ENCODE measurements at places on chromosomes 7 and 10.

DNA sequence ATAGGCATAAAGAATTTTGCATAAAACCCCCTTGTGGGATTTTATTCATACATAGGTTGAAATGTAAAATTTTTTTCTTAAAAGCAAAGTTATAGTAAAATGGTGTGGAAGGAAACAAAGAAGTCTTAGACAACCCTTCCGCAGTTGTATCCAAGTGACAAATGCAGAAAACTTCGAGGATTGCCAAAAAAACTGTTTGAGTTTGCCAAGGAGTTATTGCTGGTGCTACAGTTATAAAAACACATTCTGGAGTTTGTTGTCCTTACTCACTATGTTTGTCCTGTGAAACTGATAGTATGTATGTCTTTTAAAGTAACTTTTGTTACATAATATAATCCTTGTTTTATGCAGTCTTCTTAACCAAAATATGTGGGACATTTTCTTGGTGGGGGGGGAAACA lies 120.3 kb downstream of the FOXP2 start:
- no peak for DNase-seq

DNA sequence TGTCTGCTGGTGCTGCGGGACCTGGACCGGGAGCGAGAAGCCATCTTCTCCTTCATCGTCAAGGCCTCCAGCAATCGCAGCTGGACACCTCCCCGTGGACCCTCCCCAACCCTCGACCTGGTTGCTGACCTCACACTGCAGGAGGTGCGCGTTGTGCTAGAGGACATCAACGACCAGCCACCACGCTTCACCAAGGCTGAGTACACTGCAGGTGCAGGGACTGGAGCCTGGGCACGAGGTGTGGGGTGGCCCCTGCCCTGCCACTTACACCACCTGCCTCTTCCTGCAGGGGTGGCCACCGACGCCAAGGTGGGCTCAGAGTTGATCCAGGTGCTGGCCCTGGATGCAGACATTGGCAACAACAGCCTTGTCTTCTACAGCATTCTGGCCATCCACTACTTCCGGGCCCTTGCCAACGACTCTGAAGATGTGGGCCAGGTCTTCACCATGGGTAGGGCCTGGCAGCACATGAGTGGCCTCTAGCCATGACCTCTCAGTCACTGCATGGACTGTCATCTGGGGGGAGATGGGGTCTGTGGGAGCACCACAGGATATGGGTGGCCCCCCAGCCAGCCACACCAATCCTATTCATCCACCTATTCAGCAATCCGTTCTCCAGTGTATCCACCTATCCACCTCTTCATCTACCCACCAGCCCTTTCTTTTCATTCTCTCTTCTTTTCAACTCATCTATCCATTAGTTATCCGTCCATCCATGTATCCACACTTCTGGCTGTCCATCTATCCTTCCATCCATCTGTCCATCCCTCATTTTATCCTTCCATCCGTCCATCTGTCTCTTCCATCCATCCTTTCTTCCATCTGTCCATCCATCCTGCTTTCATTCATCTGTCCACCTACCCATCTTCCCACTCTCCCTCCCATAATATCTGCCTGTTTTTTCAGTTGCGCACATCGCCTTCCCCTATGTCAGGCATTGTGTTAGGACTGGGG lies 34.5 kb upstream of the VSIR start:
- DNase-seq = no peak

GRCh38 chr10:76255241-76255640 lies 823.8 kb downstream of the LRMDA start:
- no peak for DNase-seq

- no peak for DNase-seq
Observed at GRCh38 chr10:93220296-93221170, 146.8 kb downstream of the CYP26A1 start.

- DNase-seq = no peak
Observed at GRCh38 chr10:113565364-113565763, 12.5 kb downstream of the HABP2 start.

- no peak for DNase-seq
Observed at GRCh38 chr10:15472431-15473395, 101.6 kb upstream of the FAM171A1 start.
